ENCODE measurements at places on chromosomes 2 and 18. TPM values are rescaled to one million over a fixed set of nuclear protein-coding genes. Genes with fewer than 3 reads are reported as not detected.

The ANKRD30BL gene
- total RNA-seq: not detected

DNA sequence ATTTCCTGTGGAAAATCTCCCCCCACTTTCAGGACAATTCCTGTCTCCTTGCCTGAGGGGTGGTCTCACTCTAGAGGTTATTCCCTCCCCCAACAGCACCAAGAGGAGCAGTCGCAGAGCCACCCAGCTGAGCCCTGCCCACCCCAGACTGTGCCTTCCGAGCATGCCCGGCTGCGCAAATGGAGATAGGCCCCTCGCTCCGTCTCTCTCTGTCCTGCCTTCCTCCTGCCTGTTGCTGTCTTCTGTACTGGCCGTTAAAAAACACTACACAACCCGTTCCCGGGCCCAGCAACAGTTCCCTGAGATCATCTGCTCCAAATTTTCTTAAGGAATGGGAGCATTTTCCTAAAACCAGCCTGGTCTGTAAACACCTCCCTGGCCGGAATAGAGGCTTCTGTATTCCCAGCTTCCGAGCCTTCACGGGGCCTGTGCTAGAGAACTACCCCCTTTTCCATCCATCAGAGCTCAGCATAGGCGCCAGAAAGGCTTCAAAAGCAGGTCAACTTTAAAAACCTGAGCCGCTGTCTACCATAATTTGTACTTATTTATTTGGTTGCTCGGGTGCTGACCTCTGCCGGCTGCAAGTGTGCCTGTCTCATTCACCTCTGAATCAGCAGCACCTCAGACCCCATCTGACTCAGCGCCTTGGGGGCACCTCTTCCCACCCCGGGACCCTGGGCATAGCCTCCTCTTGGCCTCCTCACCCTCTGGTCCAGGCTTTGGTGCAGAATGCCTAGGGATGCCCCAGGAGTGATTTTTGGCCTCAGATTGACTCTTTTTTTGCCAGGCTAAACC lies 159.4 kb downstream of the PXDN start:
- no peaks in the 10 kb centered on the region for H3K4me1 ChIP-seq
- H3K36me3 ChIP-seq: no peaks in the 10 kb centered on the region
- H3K27me3 ChIP-seq: no peaks in the 10 kb centered on the region
- no peak overlapping the region for H3K27ac ChIP-seq

GRCh38 chr2:54574107-54574859 lies 118.2 kb downstream of the SPTBN1 start:
- H3K4me3 ChIP-seq: peak overlapping the region; percentile 72
- H3K36me3 ChIP-seq: peaks cover 35% of the 10 kb centered on the region
- peak overlapping the region; percentile 94 for H3K27ac ChIP-seq
- peaks cover 93% of the 10 kb centered on the region for H3K4me1 ChIP-seq
- peak; percentile 90 for DNase-seq
- no peaks in the 10 kb centered on the region for H3K27me3 ChIP-seq

DNA sequence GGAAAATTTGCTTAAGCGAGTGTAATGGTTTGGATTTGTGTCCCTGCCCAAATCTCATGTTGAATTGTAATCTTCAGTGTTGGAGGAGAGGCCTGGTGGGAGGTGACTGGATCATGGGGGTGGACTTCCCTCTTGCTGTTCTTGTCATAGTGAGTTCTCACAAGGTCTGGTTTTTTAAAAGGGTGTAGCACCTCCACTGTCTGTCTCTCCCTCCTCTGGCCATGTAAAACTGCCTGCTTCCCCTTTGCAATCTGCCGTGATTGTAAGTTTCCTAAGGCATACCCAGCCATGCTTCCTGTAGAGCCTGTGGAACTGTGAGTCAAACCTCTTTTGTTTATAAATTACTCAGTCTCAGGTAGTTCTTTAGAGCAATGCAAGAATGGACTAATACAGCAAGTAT lies 6.6 kb downstream of the YIPF4 start:
- H3K4me3 ChIP-seq: no peak overlapping the region
- peaks cover 36% of the 10 kb centered on the region for H3K36me3 ChIP-seq
- no peak overlapping the region for H3K27ac ChIP-seq

GRCh38 chr2:100394111-100394641 lies 23.3 kb downstream of the CHST10 start:
- no peaks in the 10 kb centered on the region for H3K27me3 ChIP-seq
- no peak overlapping the region for H3K4me3 ChIP-seq
- DNase-seq: peak; percentile 18
- no peaks in the 10 kb centered on the region for H3K36me3 ChIP-seq
- H3K4me1 ChIP-seq: no peaks in the 10 kb centered on the region

The MOGAT1 gene
- total RNA-seq: not detected

GRCh38 chr2:147182260-147182659 lies 662.6 kb upstream of the ACVR2A start:
- peaks cover 1% of the 10 kb centered on the region for H3K36me3 ChIP-seq
- peaks cover 10% of the 10 kb centered on the region for H3K4me1 ChIP-seq
- peak; percentile 43 for DNase-seq
- no peak overlapping the region for H3K4me3 ChIP-seq
- H3K27ac ChIP-seq: no peak overlapping the region

- peaks cover 43% of the 10 kb centered on the region for H3K27me3 ChIP-seq
- no peak for DNase-seq
- no peak overlapping the region for H3K27ac ChIP-seq
- peaks cover 8% of the 10 kb centered on the region for H3K4me1 ChIP-seq
- no peak overlapping the region for H3K4me3 ChIP-seq
Measured at GRCh38 chr2:231412618-231412963, 17.1 kb downstream of the B3GNT7 start.

- H3K4me3 ChIP-seq: no peak overlapping the region
- no peaks in the 10 kb centered on the region for H3K27me3 ChIP-seq
- peaks cover 14% of the 10 kb centered on the region for H3K4me1 ChIP-seq
- no peak overlapping the region for H3K27ac ChIP-seq
- no peak for DNase-seq
Measured at GRCh38 chr2:31241625-31242270, 7.8 kb downstream of the EHD3 start.

DNA sequence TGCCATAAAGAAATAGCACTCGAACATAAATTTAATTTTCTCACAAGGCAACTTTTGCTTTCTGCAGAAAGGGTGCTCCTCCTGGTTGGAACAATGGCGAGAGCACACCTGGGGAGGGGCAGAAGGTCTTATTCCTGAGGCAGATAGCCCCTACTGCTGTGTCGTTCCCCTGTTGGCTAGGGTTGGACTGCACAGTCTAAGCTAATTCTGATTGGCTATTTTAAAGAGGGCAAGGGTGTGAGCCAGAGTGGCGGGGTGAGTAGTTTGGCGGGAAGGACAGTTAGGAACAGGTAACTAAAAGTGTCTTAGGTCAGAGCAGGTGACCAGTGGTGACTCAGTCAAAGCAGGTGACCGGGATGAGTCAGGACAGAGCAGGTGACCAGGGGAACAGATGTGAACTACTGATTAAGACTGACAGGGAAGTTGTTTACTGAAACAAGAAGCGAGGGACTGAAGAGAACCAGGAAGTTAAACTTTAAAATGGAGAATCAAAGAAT lies 49.7 kb upstream of the AGAP1 start:
- H3K4me3 ChIP-seq: no peak overlapping the region
- H3K4me1 ChIP-seq: no peaks in the 10 kb centered on the region
- H3K27me3 ChIP-seq: no peaks in the 10 kb centered on the region
- no peaks in the 10 kb centered on the region for H3K36me3 ChIP-seq

DNA sequence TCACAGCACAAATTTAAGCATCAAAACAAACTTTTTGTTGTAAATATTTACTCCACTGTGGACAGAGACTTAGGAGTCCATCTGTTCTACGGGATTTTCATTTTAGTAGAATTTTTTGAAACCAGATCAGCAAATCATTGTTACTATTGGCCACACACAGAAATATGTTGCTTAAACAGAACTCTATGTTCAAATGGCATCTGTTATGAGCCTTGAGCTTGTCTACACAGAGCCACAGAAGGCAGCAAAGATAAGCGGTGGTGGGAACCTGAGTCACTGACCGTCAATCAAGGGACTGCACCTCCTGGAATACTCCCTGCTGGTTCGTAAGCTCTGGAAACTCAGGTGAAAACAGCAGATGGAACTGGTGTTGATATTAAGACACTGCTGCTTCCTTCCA lies 156.8 kb downstream of the TMEM200C start:
- DNase-seq: no peak
- H3K4me1 ChIP-seq: no peaks in the 10 kb centered on the region
- H3K27me3 ChIP-seq: no peaks in the 10 kb centered on the region
- no peak overlapping the region for H3K4me3 ChIP-seq
- no peaks in the 10 kb centered on the region for H3K36me3 ChIP-seq

- H3K27ac ChIP-seq: no peak overlapping the region
- no peak overlapping the region for H3K4me3 ChIP-seq
- no peaks in the 10 kb centered on the region for H3K36me3 ChIP-seq
- H3K4me1 ChIP-seq: no peaks in the 10 kb centered on the region
Measured at GRCh38 chr2:154207288-154208047, 335.7 kb downstream of the GALNT13 start.

DNA sequence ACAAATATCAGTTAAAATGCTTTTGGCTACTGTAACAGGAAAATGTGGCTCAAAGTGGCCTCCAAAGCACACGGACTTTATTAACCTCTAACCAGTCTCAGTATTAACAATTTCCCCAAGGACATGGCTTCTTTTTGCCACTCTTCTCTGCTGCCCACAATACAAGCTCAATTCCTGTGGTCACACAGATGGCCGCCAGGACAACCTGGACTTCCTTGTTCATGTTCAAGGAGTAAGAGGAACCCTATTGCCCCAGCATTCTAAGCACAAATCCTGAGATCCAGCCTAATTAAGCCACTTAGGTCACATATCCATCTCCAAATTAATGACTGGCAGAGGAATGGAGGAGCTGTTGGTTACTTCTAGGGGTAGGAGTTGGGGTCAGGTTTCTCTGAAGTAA lies 38.2 kb downstream of the AOX1 start:
- H3K4me3 ChIP-seq: no peak overlapping the region
- no peak for DNase-seq
- no peaks in the 10 kb centered on the region for H3K36me3 ChIP-seq
- H3K4me1 ChIP-seq: peaks cover under 1% of the 10 kb centered on the region

- H3K27me3 ChIP-seq: no peaks in the 10 kb centered on the region
- H3K36me3 ChIP-seq: peaks cover 1% of the 10 kb centered on the region
- H3K27ac ChIP-seq: no peak overlapping the region
- peaks cover 12% of the 10 kb centered on the region for H3K4me1 ChIP-seq
- DNase-seq: no peak
Measured at GRCh38 chr2:239245872-239246721, 154.7 kb downstream of the HDAC4 start.

DNA sequence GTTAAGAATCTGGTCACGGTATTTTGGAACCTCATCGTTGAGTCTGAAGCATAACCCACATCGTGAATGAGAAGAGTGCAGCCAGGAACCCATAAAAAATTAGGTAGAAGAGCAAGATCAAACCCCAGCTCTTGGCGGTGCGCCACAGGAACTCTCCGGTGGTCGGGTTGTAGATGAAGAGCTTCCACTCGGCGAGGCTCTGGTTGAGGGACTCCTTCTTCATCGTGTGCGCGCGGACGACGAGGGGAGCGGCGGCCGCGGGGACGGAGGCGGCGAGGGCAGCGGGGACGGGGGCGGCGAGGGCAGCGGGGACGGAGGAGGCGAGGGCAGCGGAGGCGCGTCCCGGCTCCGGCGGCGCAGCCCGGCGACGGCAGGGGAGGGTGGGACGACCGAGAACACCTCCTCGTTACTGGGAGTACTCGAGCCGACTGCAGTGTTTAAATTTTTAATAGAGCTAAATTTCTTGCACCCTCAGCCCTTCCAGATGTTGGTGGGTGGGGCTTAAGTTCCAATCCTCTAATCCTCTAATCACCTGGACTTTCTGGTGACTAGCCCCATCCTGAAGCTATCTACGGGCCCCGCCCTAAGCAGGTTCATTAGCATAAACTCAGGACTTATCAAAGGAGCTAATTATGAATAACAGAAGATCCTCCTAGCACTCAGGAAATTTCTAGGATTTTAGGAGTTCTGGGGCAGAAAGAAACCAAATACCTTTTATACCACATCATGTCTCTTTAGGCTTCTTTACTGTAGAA lies 20.4 kb upstream of the PAPOLG start:
- H3K27me3 ChIP-seq: peaks cover 40% of the 10 kb centered on the region
- peak overlapping the region; percentile 73 for H3K4me3 ChIP-seq
- DNase-seq: peak; percentile 71
- no peak overlapping the region for H3K27ac ChIP-seq

GRCh38 chr2:20625491-20626391 lies 25.2 kb downstream of the HS1BP3 start:
- no peaks in the 10 kb centered on the region for H3K27me3 ChIP-seq
- H3K36me3 ChIP-seq: no peaks in the 10 kb centered on the region
- DNase-seq: no peak
- H3K27ac ChIP-seq: no peak overlapping the region

GRCh38 chr2:180411661-180412060 lies 404.6 kb upstream of the CWC22 start:
- no peaks in the 10 kb centered on the region for H3K36me3 ChIP-seq
- H3K27ac ChIP-seq: no peak overlapping the region
- H3K4me3 ChIP-seq: no peak overlapping the region
- H3K27me3 ChIP-seq: no peaks in the 10 kb centered on the region

The ALPG gene
- total RNA-seq: not detected

The SOX11 gene
- not detected for total RNA-seq

DNA sequence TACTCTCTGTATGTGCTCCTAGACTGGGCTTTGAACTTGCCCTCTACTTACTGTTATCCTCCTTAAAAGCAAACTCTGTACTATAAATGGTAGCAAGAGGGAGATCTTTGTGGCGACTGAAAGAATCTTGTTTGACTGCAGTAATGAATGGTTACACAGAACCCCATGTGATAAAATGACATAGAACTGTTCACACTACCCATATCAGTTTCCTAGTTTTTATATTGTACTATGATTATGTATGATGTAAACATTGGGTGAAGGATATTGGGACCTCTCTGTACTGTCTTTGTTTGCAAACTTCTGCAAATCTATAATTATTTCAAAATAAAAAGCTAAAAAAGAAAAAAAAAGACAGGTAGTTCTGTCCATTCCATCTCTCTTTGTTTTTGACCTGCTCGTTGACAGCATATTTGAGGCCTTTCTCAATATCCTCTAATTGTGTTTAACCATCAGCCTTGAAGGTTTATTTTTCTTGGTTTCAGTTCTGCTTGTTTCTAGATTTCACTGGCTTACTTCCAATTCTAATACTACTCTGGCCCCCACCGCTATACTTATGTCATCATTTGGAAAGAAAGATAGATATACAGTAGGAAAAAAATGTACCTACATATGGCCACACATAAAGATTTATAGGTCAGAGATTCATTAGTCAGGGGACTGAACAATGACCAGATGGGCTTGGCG lies 79.2 kb upstream of the MYO3B start:
- no peak overlapping the region for H3K27ac ChIP-seq
- no peaks in the 10 kb centered on the region for H3K36me3 ChIP-seq
- no peak overlapping the region for H3K4me3 ChIP-seq
- no peak for DNase-seq
- no peaks in the 10 kb centered on the region for H3K4me1 ChIP-seq

The CAPN13 gene
- total RNA-seq: not detected

The CHRND gene
- total RNA-seq: not detected

DNA sequence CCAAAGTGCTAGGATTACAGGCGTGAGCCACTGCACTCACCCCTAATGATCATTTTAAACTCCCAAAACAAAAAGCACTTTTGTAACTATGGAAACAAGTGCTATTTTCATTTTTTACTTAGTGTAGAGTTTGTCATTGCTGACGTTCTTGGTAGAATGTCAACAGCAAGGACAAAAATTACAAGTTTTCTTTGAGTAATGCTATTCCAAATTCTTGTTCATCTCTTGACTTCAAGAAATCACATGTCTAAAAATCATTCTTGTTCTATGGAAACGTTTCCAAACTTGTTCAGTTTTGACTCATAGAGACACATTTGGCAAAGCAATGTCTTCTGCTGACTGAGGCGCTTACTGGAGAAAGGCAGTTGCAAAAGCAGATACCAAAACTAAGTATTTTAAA lies 82.6 kb downstream of the MBP start:
- no peak overlapping the region for H3K27ac ChIP-seq
- no peak overlapping the region for H3K4me3 ChIP-seq
- peaks cover 23% of the 10 kb centered on the region for H3K36me3 ChIP-seq
- H3K4me1 ChIP-seq: peaks cover 33% of the 10 kb centered on the region
